ENCODE measurements at places on chromosomes 1 and 21. TPM values are rescaled to one million over a fixed set of nuclear protein-coding genes. Genes with fewer than 3 reads are reported as not detected.

The EPHB2 gene
- 12.2 TPM for total RNA-seq

The CCSAP gene
- 9.3 TPM for total RNA-seq

The ILDR2 gene
- total RNA-seq, result 0.13 TPM

The SELENBP1 gene
- total RNA-seq, result 59.5 TPM

The S100A3 gene
- 1.7 TPM for total RNA-seq

The SYT2 gene
- total RNA-seq, result under 0.01 TPM

The TAS1R2 gene
- total RNA-seq, result not detected

The LCE1C gene
- total RNA-seq, result not detected

The RUNX1 gene
- 48.6 TPM for total RNA-seq

The KIAA0040 gene
- total RNA-seq, result 1.5 TPM

The AGL gene
- 12.2 TPM for total RNA-seq

The CACHD1 gene
- 0.76 TPM for total RNA-seq

The LCE3D gene
- not detected for total RNA-seq

The KRTAP22-1 gene
- not detected for total RNA-seq

The AMY2B gene
- total RNA-seq, result 2.7 TPM

The CGN gene
- not detected for total RNA-seq

The ST6GALNAC5 gene
- 0.83 TPM for total RNA-seq

The TRAPPC3 gene
- 61.5 TPM for total RNA-seq

The DAB1 gene
- 0.07 TPM for total RNA-seq

The HCRTR1 gene
- total RNA-seq, result not detected

The CITED4 gene
- total RNA-seq, result 8.6 TPM

The KRTAP10-1 gene
- not detected for total RNA-seq

The VWA5B1 gene
- not detected for total RNA-seq

The OLIG2 gene
- total RNA-seq, result not detected

The GJA9 gene
- 0.07 TPM for total RNA-seq

The MIS18A gene
- total RNA-seq, result 3.6 TPM

The TYW3 gene
- total RNA-seq, result 18.1 TPM

The SYNC gene
- total RNA-seq, result 44.2 TPM

The PUSL1 gene
- total RNA-seq, result 13.4 TPM

The ZNF678 gene
- total RNA-seq, result 4.3 TPM

The GJA5 gene
- total RNA-seq, result 2.9 TPM

The F13B gene
- not detected for total RNA-seq

The TNFAIP8L2 gene
- total RNA-seq, result not detected

The CREB3L4 gene
- total RNA-seq, result 3.9 TPM

The ZNF593OS gene
- not detected for total RNA-seq

The FAM167B gene
- total RNA-seq, result 0.98 TPM

The CLEC20A gene
- total RNA-seq, result not detected

The FCRL2 gene
- not detected for total RNA-seq

The BRWD1 gene
- 56.2 TPM for total RNA-seq

The ESPN gene
- not detected for total RNA-seq

The HES4 gene
- total RNA-seq, result 2.6 TPM

The LCE2C gene
- total RNA-seq, result not detected

The ZYG11A gene
- total RNA-seq, result 0.20 TPM

The CRYAA gene
- not detected for total RNA-seq

The MAP3K21 gene
- total RNA-seq, result 0.10 TPM

The WDR64 gene
- not detected for total RNA-seq

The RGS8 gene
- total RNA-seq, result not detected

The GNL2 gene
- total RNA-seq, result 52.5 TPM

Measured in smooth muscle cell of the pulmonary artery (primary cell).